ENCODE measurements at places on chromosomes 2 and 18.

- no peak for DNase-seq
- H3K27ac ChIP-seq, result no peak overlapping the region
- H3K27me3 ChIP-seq, result no peaks in the 10 kb centered on the region
- H3K4me3 ChIP-seq, result no peak overlapping the region
- no peaks in the 10 kb centered on the region for H3K36me3 ChIP-seq
Observed at GRCh38 chr2:1678609-1679008, 65.7 kb downstream of the PXDN start.

DNA sequence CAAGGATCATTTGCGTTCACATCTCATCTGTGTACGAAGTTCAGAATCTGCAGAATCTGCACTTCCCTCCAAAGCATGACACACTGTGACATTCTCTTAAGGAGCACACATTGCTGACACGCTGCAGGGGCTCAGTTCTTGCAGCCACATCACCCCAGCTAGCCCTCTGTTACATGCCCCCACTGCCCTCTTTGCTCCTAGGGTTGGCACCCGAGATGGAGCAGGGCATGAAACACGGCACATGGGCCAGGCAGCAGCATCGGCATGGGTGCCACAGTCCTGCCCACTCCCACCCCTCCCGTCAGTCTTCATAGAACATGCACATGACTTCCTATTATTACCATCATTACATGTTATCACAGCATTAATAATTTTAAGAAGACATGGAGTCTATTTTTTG is 76.4 kb downstream of the COL6A3 start:
- no peak for DNase-seq
- H3K4me1 ChIP-seq, result no peaks in the 10 kb centered on the region
- H3K4me3 ChIP-seq, result no peak overlapping the region
- H3K27ac ChIP-seq, result no peak overlapping the region
- H3K27me3 ChIP-seq, result no peaks in the 10 kb centered on the region

GRCh38 chr2:173996766-173997165 is 31.6 kb upstream of the SP3 start:
- H3K27me3 ChIP-seq, result peaks cover 5% of the 10 kb centered on the region
- H3K4me1 ChIP-seq, result peaks cover 10% of the 10 kb centered on the region
- DNase-seq, result no peak

DNA sequence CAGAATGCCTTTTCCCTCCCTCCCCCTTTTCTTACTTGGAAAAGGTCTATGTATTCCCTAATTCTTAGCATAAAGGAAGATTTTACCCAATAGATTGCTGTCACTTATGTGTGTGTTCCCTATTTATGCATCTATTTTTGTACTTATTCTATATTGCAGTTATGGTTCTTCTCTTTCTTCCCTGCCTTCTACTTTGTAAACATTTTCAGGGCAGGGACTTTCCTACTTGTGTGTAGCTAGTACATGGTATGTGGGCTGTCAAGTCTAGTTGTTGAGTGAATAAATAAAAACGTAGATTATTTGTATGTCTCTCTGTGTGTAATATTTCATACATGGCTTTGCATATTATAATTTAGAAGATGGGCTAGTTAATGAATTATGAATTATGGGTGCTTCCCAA is 45.3 kb downstream of the PSMD14 start:
- peaks cover 29% of the 10 kb centered on the region for H3K4me1 ChIP-seq
- peaks cover 7% of the 10 kb centered on the region for H3K36me3 ChIP-seq
- no peaks in the 10 kb centered on the region for H3K27me3 ChIP-seq
- no peak for DNase-seq
